CD4-positive, alpha-beta T cell (primary cell): ENCODE measurements at places on chromosomes 4 and X.

- no peak for DNase-seq
These were observed 97.7 kb downstream of the DDX60 start for GRCh38 chr4:168220893-168221292.

- no peak for DNase-seq
These were observed 177.1 kb downstream of the ADGRA3 start for GRCh38 chr4:22338796-22339195.

- DNase-seq = no peak
These were observed 125.5 kb downstream of the OPHN1 start for GRCh38 chrX:68307769-68308168.

DNA sequence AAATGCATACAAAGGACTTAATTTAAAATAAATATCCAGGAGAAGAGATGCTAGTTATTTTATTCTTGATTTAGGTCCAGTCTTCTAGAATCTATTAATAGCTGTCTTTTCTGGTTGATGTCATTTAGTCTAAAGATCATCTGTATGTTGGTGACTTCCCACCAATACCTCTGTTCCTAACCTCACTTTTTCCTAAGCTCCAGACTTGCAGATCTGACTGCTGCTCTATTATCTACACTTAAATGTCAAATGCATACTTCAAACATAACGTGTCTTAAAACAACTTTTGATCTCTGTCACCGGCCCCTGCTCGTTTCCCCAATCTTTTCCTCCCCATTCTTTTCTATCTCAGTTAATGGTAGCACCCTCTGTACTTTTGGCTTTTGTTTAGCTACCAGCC is 133.3 kb downstream of the STIM2 start:
- no peak for DNase-seq

DNA sequence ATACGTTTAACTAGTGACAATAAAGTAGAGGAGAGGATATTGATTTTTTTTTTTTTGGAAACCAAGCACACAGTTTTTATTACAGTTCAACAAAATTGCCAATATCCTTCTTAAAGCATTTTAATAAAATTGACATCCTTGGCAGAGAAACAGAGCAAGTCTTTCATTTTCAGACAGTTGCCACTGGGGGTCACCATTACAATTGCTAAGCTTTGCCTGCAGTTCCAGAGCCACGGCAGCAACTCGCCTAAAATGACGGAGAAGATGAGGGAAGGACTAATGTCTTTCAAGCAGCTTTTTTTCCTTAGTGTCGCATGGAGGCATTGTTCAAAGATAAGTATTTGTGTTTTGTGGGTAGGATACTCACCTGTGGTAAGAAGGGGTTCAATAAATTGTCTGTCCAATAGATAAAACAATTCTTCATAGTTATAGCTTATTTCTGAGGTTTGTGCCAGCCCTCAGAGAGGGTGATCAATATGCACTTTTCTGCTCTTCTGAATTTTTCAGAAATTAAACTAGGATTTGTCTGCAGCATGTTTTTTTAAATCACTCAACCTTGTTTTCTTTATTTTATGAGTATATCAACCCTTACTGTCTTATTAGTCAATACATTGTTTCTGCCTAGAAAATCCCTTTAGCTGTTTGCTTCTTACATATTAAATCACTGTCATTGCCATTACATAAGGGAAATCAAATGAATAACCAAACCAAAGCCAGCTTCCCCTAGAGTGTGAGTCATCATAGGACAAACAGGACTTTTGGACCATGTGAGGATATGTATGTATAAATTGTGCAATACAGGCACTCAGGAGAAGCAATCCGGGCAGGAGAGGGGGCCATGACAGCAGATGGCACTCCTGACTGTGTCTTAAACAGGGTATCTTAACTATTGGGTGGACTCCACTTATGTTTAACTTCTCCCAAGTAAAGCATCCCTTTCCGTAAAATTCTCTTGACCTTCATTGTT is 508.1 kb upstream of the ARX start:
- no peak for DNase-seq
